ENCODE measurements at places on chromosomes 16 and 17.

DNA sequence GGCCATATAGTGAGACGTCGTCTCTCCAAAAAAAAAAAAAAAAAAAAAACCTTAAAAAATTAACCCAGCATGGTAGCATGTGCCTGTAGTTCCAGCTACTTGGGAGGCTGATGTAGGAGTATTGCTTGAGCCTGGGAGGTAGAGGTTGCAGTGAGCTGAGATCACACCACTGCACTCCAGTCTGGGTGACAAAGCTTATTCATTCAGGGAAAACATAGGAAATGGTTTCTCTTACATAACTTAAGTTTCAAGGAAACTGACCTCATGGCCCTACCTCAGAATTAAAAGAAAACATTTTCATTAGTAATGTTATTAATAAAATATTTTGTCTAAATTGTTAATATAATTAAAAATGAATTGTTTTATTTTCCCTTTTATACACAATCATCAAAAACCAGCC, 31.4 kb downstream of the COG1 start:
- DNase-seq, result no peak

DNA sequence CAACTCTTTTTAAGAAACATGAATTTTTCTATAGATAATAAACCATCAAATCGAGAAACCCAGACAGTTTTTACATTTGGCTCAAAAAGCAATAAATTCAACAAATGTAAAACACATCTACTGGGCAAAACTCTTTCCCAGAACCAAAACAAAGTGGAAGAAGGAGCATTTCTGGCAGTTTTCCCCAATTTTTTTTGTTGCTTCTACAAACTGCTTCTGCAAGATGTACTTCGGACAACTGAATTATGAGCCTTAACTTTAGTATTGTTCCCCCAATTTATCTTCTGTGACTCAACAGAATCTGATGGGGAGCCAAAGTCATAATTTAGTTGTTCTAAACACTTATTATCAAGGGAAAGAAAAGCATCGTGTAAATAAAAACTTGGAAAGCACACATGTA, 1047.2 kb downstream of the CDH11 start:
- DNase-seq, result no peak

DNA sequence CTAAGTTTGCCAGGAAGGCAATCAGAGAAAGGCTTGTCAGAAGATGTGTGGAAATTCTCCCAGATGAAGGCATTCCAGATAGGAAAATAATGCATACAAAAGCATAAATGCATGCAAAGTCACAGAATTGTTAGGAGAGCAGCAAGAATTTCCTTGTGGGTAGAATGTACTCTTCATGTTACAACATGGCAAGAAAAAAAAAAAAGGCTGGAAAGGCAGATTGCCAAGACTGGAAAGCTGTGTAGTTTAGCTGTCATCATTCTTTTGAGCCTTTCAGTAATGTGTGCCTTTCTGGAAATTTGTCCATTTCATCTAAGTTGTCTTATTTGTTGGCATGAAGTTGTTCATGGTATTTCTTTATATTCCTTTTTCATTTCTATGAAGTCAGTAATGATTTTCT, 71.0 kb upstream of the EFCAB3 start:
- no peak for DNase-seq

DNA sequence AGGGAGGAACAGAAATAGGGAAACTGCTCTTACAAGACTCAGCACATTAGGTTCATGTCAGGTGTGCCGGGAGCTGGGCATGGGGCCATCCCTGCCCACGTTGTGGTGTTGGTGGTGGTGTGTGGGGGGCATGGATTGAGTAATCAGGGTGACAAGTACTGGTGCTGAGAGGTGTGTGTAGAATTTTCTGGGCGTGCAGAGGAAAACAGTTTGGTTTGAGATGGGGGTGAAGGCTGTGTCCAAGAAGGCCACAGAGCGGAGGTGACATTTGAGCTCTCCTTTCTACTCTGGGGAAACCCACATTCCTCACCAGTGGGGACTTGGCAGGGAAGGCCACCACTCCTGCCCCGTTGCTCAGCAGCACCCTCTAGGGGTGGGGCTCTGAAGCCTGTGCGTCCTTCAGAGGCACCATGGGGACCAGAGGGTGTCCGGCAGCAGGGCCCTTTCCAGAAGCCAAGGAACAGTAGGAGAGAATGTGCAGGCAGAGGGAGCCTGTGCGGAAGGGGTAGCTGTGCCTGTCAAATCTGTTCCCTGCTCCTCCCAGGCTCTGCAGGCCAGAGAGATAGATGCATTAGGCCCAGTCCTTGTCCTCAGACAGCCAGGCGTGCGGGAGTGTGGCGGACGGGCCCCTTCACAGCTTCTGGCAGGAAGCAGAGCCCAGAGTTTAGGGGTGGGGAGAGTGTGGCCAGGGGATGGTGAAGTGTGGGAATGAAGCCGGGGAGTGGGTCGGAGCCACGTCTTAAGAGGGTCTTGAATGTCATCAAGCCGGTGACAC, 48.7 kb upstream of the GSE1 start:
- DNase-seq, result peak; percentile 27

DNA sequence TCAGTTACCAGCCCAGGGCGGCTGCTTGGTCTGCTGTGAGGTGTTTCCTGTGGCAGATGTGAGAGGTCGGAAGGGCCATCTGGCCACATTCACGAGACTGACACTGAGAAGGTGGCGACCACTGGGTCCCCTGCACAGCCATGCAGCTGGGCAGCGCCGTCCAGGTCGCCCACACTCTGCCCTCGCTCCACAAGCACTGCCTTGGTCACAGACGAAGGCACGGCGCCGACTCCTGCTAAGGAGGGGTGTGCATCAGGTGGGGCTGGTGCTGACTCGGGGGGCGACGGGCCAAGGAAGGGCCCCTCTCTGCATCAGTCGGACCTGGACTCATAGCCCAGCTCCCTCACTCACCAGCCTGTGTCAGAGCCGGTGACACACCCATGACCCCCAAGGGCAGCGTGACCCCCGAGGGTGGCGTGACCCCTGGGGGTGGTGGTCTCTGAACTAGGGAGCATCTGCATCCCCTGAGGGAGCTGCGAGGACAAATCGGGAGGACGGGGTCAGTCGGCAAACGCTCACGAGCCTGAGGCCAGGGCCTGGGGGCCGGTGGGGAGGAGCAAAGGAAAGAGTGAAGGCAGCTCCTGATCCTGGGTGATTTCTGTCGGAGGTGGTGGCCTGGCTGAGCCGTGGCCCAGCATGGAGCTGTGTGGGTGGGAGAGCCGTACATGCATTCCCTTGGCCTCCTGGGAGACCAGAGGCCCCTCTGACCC, 30.4 kb downstream of the NME3 start:
- DNase-seq, result no peak

DNA sequence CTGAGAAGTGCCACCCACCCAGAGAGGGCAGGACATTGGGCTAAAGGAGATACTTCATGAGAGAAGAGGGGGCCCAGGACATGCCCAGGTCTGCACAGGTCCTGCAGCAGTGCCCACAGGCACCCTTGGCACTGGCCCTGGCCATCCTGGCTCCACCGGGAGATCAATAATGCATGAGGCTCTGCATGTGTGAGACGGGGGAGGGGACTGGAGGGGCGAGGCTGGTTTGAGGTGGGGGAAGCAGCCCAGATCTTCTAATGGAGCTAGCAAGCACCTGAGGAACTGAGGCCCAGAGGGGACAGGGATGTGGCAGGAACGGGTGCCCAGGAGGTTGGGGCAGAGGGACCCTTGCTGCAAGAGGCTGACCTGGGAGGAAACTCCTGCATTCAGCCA, 567 bp downstream of the OSBPL7 start:
- no peak for DNase-seq

DNA sequence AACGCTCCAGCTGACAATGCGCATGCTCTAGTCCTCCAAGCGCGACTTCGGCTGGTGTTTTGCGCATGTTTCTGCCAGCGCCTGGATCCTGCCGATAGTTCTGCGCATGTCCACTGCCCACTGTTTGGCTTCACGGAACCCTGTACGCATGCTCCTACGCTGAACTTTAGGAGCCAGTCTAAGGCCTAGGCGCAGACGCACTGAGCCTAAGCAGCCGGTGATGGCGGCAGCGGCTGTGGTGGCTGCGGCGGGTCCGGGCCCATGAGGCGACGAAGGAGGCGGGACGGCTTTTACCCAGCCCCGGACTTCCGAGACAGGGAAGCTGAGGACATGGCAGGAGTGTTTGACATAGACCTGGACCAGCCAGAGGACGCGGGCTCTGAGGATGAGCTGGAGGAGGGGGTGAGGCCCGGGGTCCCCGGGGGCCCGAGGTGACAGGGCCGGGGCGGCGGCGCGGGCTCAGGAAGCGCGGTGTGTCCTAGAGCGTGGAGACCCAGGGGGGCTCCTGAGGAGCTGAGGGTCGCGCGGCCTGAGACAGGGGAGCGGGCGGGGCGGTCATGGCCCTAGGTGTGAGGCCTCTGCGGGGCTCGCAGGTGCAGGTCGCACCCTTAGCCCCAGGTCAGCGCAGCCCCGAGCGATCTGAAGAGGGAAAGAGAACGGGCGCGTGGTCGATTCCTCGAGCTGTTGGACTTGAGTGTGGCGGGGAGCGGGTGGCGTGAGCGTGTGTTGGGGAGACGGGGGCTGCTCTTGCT, at the start of the genes RPS6KB1 and TUBD1:
Gene RPS6KB1 (plus strand): TSS at position 198 of the 752 bp plus-strand sequence. CDS start 64 bp downstream, at position 262.
Gene TUBD1 (minus strand): TSS at position 20 of the 752 bp plus-strand sequence. CDS start 1,941 bp downstream, outside the sequence.
- peak; percentile 98 for DNase-seq

- DNase-seq, result no peak
Measured at GRCh38 chr17:77476931-77477805, 336.4 kb downstream of the SEC14L1 start.

DNA sequence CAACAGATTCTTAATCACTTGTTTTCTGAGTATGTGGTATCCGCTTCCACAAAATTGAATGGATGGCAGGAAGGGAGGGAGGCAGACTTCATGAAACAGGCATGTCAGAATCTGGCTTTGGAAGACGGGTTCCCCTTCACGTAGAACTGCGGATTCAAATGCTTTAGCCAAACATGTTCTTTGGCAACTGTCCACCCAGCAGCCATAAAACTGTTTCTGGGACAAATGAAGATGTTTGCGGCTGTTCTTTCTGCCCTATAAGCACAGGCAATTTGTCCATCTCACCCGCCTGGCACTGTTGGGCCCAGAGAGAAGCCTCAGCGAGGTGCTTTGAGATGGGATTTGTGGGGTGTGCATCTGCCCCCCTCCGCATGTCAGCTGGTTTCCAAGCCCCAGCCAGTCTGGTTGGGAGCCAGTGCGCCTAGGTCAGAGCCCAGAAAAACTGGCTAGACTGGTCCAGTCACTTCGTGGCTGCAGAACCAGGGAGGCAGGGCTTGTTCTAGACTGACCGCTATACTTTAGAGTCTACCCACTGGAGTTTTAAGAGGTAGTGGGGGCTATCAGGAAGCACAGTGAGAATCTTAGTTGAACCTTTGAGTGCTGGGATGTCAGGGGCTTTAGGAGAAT, 6.3 kb downstream of the CRHR1 start:
- DNase-seq, result no peak

DNA sequence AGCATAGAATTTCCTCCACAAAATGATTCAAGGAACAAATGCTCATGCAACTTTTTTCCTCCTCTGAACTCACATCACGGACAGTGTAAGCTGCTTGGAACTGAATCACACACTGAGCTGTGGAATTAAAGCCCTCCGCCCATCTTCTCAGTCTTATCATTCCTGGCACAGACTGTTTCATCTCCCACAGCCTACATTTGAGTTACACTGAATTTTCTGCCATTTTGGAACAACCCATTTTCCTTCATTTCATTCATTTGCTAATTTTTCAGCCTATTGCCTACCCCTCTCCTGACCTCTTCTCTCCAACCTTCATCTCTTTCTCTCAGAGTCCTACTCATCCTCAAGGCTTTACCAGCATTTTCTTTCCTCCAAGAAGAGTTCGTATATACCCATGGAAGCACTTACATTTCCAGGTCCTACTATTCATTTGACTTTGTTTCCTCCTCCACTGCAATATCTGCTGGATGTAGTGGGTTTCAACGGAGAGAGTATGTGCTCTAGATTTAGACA, 39.1 kb upstream of the TOM1L1 start:
- no peak for DNase-seq

DNA sequence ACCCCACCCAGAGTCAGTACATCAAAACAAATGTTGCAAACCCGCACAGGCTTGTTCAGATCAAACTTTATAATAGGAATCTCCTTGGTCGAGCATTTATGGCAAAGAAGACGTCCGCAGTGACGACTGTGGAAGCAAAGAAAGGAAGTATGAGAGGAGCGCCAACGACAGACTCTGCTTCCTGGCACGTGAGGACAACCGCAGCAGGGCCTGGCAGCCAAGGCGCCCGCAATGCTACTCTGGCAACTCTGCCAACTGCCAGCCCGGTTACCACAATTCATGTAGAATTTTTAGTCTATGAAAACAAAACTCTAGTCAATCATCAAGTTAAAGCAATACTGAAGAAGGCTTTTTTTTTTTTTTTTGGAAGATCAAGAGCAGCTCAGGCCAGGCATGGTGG, 24.8 kb downstream of the CYB5D2 start:
- DNase-seq, result no peak

GRCh38 chr17:65229621-65229995, 92.4 kb downstream of the RGS9 start:
- no peak for DNase-seq

DNA sequence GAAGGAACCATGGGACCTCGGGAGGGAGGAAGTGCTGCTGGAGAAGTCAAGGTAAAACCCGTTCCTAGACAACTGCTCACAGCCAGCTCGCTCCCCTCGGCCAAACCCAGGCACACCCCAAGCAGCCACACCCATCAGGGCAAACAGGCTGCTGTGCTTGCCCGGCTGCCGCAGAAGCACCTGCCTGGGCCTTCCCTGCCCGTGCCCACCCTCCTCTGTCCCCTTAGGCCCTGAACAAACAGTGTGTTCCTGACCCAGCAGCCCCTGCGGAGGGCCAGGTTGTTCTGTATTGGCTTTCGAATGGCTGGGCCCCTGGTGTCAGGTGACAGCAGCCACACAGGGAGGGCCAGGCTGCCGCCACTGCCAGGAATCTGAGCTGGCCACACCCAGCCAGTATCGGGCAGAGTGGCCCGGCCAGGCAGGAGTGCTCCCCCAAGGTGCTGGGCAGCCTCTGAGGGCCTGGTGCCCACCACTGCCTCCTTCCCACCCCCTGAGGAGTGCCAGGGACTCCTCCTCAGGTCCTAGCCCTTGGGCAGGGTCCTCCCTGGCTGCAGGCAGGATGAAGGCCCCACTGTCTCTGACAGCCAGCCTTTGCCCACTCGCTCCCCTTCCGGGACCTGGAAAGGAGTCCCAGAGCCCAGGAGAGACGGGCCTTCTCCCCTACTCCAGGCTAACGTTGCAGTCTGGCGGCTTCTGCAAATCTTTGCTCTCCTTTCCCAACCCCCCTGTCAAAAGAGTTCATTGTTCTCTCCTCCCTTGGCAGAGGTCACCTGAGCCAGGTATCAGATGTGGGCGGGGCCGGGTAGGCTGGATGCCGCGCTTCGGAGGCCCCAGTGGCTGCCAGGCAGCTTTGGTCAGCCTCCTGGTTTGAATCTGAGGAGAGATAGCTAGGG, 24.0 kb downstream of the LLGL2 start:
- no peak for DNase-seq

GRCh38 chr16:5032748-5033167, 977 bp downstream of the NAGPA start:
- DNase-seq, result no peak

GRCh38 chr16:88461331-88462269, 8.5 kb downstream of the ZFPM1 start:
- no peak for DNase-seq

GRCh38 chr17:68398691-68399637, 58.3 kb downstream of the WIPI1 start:
- peak; percentile 49 for DNase-seq

DNA sequence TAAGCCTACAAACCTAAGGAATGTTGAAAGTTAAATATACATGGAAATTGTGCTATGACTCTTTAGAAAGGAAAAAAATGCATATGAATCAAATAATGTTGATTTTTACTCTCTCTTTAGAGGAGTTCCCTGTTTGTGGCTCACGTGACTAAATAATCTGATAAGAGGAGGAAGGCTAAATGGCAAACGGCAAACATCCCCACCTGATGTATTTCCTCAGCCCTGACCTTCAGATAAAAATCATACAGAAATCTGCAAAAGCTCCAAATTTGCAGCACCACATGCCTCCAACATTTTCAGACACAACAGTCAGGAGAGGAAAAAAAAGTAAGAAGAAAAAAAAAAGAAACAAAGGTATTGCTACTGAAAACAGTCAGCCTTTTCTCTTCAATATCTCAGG, 423.0 kb upstream of the PSMD7 start:
- no peak for DNase-seq

Data from activated CD4-positive, alpha-beta memory T cell treated with anti-CD3 and anti-CD28 coated beads, Interleukin-2, amount 10 ng/mL, durations not matched to agents 7 days and 5 days (primary cell).